MM.1S (cell line): ENCODE measurements at places on chromosomes 5 and 9.
A peak's percentile ranks its signal among the peaks of the same experiment; 100 is the strongest.

GRCh38 chr9:37953206-37953774, 49.4 kb upstream of the SLC25A51 start:
- DNase-seq: no peak

GRCh38 chr5:82793808-82794419, 283.3 kb downstream of the TMEM167A start:
- peak; percentile 47 for DNase-seq

DNA sequence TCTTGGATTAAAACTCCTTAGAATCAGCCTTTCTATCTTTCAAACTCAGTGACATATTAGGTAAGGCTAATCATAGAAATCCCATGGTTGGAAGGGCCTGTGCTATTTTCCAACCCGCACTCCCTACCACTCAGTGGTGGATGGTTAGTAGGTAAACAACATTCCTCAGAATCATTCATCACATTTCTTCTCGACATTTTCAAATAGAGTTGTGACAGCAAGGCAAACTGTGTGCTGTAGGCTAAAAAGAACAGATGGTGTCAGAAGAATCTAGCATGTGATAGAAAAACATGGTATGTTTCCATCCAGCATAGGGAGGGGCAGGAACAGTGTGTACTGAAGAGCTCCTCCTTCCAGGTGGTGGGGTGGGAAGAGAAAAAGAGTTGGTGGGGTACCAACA, 227.3 kb upstream of the NMUR2 start:
- DNase-seq: no peak

- DNase-seq: no peak
Observed at GRCh38 chr5:4929092-4929655, 211.0 kb upstream of the ADAMTS16 start.

DNA sequence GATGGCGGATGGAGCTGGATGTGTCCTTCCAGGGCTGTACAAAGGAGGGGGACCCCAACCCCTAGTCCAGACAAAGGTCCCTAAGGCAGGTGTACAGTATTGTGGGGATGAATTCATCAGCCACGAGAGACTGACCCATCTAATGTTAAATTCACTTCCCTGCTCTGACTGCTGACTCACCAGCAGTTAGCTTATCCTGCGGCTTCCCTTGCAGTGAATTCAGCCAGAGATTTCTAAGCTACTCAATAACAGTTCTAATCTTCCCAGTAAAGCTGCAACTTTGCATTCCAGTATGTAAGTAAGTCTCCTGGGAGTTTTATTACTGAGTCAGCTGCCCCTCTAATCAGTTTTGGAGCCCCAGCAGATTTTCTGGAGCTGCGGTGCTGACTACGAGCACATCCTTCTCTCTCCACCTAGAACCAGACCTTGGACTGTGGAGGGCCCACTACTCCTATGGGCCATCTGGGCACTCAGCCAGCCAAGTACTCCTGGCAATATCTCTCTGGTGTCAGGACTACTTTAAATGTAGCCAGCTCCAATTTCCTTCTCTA, 16.1 kb downstream of the B4GALT1 start:
- DNase-seq: no peak

DNA sequence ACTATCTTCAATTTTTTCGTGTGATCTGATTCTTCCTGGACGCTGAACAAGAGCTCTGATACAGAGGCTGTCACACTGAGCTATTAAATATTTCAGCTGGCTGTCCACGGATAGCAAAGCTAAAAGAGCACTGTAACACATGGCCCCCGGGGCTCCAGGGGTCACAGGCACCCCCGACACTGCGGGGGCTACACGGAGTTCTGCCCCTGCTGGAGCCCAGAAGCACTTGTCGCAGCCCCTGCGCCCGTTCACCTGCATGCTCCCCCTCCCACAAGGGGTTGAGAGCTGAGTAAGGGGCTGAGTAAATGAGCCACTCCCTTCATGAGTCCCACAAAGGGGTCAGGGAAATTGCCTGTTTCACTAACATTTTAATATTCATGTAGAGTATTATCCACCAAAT, 316.3 kb downstream of the TMEM167A start:
- DNase-seq: no peak

GRCh38 chr5:160479926-160480325, 58.3 kb downstream of the PTTG1 start:
- no peak for DNase-seq

DNA sequence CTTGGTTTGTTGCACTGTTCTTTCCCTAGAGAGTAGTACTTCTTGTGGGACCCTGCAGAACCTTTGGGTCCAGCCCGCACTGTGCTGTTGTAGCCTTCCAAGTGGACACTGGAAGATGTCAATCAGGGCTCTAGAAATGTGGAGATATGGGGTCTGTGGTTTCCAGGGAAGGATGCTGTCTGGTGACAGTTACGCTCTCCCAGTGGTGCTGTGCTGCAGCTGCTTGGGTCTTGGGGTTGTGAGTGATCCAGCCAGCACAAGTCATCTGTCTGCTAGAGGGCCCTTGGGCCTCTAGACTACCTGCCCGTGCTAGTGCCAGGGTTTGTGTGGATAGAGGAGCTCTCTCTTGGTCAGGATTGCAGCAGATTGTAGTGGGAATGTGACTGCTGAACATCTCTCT, 484.5 kb downstream of the DMAC1 start:
- DNase-seq: no peak

- no peak for DNase-seq
Observed at GRCh38 chr5:21646469-21646868, 1206.7 kb downstream of the CDH12 start.

DNA sequence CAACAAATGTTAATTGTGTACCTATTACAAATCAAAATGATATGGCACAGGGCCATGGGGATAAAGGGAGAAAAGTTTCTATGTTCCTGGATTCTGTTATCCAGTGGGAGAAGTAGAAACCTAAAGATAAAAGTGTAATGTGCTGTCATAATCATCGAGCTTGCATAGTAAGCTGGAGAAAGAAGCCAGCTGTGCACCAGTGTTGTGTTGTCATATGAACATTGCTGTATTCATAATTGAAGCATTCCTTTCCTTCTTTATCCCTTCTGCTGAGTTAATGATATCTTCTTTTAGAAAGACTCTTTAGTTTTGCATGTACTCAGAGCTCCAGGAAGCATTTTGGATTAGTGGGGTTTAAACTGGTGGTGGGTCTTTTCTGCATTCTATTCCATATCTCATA, 39.5 kb downstream of the NTRK2 start:
- no peak for DNase-seq

DNA sequence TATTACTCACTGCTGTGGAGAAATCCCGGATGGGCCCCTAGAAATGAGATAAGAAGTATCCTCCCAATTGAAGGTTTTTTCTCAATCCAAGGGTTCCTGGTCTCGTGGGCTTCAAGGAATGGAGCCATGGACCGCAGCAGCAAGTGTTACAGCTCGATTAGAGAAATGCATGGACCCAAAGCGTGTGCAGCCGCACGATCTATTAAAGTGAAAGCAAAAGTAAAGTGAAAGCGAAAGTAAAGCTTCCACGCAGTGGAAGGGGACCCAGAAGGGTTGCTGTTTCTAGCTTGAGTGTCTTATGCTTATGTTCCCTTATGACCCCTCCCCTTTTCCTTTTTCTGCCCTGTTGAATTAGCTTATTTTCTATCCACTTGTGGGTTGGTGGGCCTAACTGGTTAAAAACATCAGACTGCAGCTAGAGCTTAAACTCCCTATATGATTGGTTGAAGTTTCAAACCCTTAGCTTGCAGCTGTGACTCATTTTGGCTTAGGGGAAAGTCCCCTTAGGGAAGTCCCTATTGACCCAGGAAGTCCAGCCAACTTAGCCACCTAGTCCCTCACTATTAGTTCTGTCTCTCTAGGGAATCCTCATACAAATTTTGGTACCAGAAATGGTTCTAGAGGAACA, 1111.8 kb downstream of the TAF11L14 start:
- DNase-seq: peak; percentile 88

DNA sequence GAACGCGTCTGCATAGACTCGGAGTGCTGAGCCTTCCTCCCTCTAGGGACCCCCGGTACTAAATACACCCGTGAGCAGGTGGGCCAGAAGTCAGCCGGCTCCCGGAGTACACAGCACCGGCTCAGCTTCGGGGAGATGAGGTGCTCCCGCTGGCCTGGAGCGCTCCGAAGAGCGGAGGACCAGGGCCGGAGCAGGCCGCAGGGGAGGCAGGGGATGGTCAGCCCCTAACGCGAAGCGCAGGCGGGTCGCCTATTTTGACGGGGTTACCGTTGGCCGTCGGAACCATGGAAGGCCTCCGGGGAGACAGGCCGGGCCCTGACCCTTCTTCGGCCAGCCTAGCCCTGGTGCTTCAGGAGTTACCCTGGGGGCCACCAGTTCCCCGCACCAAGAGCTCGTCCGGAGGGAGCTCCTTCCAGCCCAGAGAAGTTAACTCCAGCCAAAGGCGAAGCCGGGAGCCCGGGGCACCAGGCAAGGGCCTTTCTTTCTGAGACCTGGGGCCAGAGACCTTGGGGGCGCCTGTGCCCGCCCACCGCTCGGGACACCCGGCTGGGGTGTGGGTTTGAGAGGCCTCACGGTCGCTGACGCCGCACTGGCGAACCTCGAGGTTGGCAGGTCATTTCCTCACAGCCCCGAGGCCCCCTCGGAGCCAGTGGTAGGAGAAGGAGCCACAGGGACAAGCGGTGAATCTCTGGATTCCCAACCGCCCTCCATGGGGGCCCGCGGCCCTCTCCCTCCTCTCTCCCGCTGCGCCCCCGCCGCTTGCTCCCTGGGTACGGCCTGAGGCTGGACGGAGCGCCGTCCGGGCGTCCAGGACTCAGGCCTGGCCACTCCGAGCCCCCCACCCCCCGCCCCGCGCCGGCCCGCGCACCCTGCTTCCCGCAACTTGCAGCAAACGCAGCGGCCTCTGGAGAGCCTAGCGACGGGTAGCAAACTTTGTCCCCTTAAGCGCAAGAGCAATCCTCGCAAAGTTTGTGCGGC, 3.4 kb upstream of the IRX4 start:
- DNase-seq: no peak

GRCh38 chr9:106486685-106487084, 376.3 kb upstream of the ZNF462 start:
- no peak for DNase-seq

DNA sequence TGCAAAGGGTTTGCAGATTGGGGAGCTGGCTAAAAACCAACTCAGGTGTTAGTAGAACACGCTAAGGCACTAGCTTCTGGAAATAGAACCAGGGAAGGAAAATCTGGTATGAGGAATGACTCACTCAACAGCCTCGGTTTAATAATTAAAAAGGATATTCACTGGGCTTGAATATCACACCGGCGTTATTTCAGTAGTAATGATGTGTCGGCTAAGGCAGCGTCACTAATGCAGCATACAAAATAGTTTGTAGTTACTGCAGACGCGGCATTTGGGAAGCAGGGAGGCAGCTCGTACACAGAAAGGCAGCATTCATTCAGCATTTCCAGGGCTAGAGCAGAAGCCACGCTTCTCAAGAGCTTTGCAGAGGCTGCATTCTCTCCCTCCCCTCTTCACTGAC, 1.7 kb downstream of the ADRA1B start:
- no peak for DNase-seq

- no peak for DNase-seq
Observed at GRCh38 chr9:37968228-37968701, 64.3 kb upstream of the SLC25A51 start.

DNA sequence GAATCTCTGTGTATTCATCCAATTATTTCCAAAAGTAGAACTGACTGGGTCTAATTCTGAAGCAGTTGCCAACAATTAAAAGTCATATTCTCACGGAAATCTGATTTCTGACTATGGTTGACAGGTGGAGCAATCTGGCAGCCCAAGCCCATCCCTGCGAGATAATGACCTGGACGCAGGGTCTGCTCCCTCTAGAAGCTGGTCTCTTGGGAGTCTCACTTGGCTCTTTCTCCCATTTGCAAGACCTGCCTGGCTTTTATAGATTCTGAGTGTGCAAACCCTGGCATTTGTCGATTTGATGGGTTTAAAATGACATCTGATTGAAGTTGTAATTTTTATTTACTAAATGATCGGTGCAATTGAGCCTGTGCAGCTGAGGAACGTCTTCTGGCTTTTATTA, 49.4 kb upstream of the NEURL1B start:
- no peak for DNase-seq

DNA sequence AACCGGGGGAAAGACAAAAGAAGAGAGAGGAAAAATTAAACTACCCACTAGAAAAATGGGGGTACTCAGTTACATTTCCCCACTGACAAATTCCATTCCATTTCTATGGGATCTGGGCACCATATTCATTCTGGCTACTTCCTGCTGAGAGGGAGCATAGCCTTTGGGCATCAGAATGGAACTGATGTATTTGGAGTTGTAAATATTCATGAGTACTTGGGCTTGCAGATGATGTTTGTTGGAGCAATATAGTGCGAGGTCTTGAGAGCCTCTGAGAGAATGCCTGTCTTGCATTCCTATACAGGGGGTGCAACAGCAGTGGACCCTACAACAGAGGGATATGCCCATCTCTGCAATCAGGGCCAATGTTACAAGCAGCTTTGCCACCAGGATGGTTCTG, 16.7 kb downstream of the GMCL2 start:
- DNase-seq: no peak

DNA sequence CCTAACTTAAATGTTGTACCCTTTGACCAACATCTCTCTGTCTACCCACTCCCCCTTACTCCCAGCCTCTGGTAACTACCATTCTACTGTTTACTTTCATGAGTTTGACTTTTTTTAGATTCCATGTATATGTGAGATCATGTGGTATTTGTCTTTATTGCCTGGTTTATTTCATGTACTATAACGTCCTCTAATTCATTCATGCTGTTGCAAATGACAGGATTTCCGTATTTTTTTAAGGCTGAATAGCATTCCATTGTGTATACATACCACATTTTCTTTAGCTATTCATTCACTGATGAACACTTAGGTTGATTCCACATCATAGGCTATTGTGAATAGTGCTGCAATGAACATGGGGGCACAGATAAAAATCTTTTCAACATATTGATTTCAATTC, 11.8 kb upstream of the NDUFB6 start:
- DNase-seq: no peak

- DNase-seq: no peak
Observed at GRCh38 chr5:146398826-146399225, 48.3 kb upstream of the TCERG1 start.

DNA sequence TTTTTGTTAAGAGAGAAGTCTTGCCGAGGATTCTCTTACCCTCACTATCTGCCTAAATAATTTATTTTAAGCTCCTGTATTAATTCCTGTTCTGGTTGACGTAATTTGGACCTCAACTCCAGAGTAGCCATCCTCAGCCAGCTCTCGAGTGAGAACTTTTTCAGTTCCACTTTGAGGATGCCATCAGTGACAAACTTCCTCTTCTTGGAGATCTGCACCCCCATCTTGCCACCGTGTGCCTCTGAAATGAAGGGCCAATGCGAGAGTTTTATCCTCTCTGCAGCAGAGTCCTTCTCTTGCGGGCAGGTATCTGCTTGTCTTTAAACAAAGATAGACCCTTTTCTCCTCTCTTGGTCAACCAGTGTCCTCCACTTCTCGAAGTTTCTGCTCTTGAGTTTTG, 19.5 kb upstream of the TMEM174 start:
- DNase-seq: no peak

DNA sequence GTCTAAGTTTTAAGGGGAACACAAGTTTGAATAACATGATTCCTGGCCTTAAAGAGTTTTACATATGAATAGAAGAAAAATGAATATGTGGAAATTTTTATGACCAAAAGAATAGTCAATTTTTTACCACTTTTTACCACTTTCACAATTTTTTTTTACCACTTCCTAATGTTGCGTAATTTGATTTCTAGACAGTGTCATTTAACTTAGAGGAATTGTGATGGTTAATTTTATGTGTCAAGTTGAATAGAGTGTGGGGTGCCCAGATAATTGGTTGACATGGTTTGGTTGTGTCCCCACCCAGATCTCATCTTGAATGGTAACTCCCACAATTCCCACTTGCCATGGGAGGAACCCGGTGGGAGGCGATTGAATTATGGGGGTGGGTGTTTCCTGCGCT, 416.6 kb downstream of the KIF4B start:
- DNase-seq: no peak
